ENCODE measurements at places on chromosomes 2 and 18.

DNA sequence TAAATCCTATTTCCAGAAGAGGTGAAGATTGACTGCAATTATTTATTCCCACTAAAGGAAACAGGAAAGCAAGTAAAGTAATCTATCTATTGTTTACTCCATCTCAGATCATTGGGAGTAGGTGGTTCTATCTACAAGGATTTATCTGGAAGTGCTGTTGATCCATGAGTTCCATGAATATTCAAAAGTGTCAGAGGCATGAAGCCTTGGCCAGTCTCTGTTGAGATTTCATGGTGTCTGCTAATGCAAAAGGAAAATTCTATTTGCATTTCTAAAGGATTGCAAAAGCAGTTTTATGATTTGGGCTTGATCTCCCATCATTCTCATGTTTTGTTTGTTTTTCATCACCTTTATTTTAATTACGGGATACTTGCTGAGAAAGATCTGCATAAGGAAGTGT is 102.4 kb upstream of the ST6GAL2 start:
- H3K27me3 ChIP-seq, result no peaks in the 10 kb centered on the region
- H3K27ac ChIP-seq, result no peak overlapping the region
- no peaks in the 10 kb centered on the region for H3K36me3 ChIP-seq
- H3K4me1 ChIP-seq, result no peaks in the 10 kb centered on the region
- H3K4me3 ChIP-seq, result no peak overlapping the region
- DNase-seq, result no peak

DNA sequence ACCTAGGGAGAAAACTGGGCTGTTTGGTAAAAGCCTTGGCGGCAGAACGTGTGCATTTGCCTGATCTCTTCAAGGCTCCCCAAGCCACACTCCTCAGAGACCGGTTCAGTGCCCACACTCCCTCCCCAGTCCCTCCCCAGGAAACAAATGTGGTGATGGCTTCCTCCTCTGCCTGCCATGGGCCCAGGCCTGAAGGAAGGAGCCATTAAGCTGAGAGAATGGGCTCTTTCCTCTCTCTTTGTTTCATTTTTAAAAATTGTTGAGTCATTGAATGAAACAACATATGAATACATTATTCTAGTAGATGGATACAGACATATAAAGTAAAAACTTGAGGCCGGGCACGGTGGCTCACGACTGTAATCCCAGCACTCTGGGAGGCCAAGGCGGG is 50.6 kb upstream of the YWHAQ start:
- DNase-seq, result no peak
- H3K27ac ChIP-seq, result no peak overlapping the region
- no peak overlapping the region for H3K4me3 ChIP-seq
- H3K4me1 ChIP-seq, result no peaks in the 10 kb centered on the region
- no peaks in the 10 kb centered on the region for H3K27me3 ChIP-seq

GRCh38 chr2:162926501-162926900 is 87.9 kb upstream of the KCNH7 start:
- no peak overlapping the region for H3K4me3 ChIP-seq
- H3K4me1 ChIP-seq, result no peaks in the 10 kb centered on the region
- H3K36me3 ChIP-seq, result no peaks in the 10 kb centered on the region
- H3K27me3 ChIP-seq, result no peaks in the 10 kb centered on the region

DNA sequence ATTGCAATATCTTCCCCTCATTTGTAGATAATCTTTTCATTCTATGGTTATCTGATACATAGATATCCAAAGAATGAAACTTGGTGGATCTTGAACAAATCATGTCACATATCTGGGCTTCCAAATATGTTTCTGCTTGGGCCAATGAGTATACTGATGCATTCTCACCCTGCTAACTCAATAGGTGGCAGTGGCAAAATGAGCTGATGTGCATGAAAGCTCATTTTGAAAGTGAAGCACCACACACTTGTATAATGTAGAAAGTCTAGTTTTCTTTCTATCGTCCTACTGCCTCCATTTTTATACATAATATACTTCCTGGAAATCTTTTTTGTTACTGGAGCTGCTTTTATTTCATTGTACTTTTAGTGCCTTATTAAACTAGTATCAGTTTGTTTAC is 208.2 kb downstream of the PRKCE start:
- DNase-seq, result no peak
- no peaks in the 10 kb centered on the region for H3K27me3 ChIP-seq
- H3K4me3 ChIP-seq, result no peak overlapping the region
- H3K36me3 ChIP-seq, result no peaks in the 10 kb centered on the region
- peak overlapping the region; percentile 71 for H3K27ac ChIP-seq

DNA sequence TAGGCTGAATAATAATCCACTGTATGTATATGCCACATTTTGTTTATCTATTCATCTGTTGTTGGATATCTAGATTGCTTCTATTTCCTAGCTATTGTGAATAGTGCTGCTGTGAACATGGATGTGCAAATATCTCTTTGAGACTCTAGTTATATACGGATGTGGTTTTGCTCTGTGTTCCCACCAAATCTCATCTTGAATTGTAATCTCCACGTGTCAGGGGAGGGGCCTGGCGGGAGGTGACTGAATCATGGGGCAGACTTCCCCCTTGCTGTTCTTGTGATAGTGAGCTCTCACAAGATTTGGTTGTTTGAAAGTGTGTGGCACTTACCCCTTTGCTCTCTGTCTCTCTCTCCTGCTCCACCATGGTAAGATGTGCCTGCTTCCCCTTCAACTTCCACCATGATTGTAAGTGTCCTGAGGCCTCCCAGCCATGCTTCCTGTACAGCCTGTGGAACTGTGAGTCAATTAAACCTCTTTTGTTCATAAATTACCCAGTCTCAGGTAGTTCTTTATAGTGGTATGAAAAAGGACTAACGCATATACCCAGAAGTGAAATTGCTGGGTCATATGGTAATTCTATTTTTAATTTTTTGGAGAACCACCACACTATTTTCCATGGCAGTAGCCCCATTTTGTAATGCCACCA is 86.1 kb upstream of the UPP2 start:
- no peaks in the 10 kb centered on the region for H3K36me3 ChIP-seq
- DNase-seq, result no peak
- no peaks in the 10 kb centered on the region for H3K27me3 ChIP-seq

- no peaks in the 10 kb centered on the region for H3K4me1 ChIP-seq
- no peak overlapping the region for H3K4me3 ChIP-seq
- DNase-seq, result no peak
- no peaks in the 10 kb centered on the region for H3K36me3 ChIP-seq
- H3K27me3 ChIP-seq, result no peaks in the 10 kb centered on the region
These were observed 292.9 kb downstream of the XIRP2 start for GRCh38 chr2:167181134-167181533.

GRCh38 chr2:177289824-177290628 is 25.5 kb upstream of the NFE2L2 start:
- H3K4me1 ChIP-seq, result no peaks in the 10 kb centered on the region
- DNase-seq, result no peak
- H3K36me3 ChIP-seq, result no peaks in the 10 kb centered on the region
- no peak overlapping the region for H3K4me3 ChIP-seq

DNA sequence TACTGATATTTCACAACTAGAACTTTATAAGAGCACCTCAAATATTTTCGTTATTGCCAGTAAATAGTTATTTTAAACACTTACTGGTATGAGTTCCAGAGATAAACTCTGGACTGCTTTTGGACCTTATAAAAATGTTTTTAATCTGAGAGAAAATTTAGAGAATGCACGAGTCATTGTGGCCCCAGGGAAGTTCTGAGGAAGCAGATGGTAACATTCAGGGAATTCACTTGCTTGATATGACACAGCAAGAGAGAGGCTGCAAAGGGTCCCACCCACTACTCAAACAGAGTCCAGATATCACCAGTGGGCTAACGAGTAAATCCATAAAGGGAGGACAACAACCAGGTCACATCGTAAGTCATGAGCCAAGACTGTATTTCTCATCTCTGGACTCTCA is 526.8 kb downstream of the TDRD15 start:
- DNase-seq, result no peak
- no peaks in the 10 kb centered on the region for H3K27me3 ChIP-seq
- no peak overlapping the region for H3K4me3 ChIP-seq
- no peaks in the 10 kb centered on the region for H3K36me3 ChIP-seq
- H3K27ac ChIP-seq, result no peak overlapping the region
- H3K4me1 ChIP-seq, result no peaks in the 10 kb centered on the region

GRCh38 chr2:83630351-83630750 is 828.7 kb downstream of the SUCLG1 start:
- no peaks in the 10 kb centered on the region for H3K4me1 ChIP-seq
- H3K4me3 ChIP-seq, result no peak overlapping the region
- DNase-seq, result no peak
- H3K27ac ChIP-seq, result no peak overlapping the region
- H3K36me3 ChIP-seq, result no peaks in the 10 kb centered on the region
- no peaks in the 10 kb centered on the region for H3K27me3 ChIP-seq

DNA sequence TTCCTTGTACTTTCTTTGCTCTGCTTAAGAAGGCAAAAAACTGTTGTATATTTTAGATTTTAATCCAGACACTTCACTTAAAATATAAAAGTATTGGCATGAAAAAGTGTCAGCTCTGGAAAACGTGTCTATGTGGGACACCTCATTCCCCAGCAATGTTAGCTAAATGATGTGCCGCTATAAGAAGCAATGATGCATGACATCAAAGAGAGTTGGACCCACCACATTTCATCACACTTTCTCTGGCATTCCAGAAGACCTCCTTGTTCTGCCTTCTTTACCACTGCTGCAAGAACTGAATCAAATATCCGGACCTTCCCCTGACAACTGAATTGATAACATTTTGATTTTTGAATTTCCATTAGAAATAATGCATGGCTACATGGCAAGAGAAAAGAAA is 242.4 kb upstream of the TANK start:
- no peak overlapping the region for H3K4me3 ChIP-seq
- no peaks in the 10 kb centered on the region for H3K36me3 ChIP-seq
- H3K27ac ChIP-seq, result no peak overlapping the region
- no peaks in the 10 kb centered on the region for H3K4me1 ChIP-seq
- no peak for DNase-seq
- no peaks in the 10 kb centered on the region for H3K27me3 ChIP-seq

DNA sequence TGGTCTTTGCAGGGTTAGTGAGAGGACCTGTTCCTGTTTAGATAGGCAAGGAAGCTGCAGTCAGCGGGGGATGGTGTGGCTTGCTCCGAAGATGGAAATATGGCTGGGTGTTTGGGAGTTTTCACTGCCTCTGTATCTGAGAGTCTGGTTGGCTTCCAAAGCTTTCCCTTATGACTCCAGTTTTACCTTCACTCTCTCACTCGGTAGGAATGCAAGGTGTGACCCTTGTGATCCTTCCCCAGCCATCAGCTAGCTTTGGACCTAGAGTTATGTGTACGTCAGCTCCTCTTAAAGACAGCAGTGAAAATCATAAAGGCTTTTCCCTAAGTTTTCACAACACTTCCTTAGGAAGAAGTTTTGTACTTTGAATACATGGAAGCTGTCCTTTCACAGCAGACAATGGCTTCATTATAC is 35.5 kb upstream of the TMEM87B start:
- H3K4me1 ChIP-seq, result no peaks in the 10 kb centered on the region
- no peak for DNase-seq
- H3K27me3 ChIP-seq, result no peaks in the 10 kb centered on the region
- H3K36me3 ChIP-seq, result no peaks in the 10 kb centered on the region
- no peak overlapping the region for H3K4me3 ChIP-seq

- peak overlapping the region; percentile 29 for H3K27ac ChIP-seq
- no peak overlapping the region for H3K4me3 ChIP-seq
- no peaks in the 10 kb centered on the region for H3K4me1 ChIP-seq
- H3K36me3 ChIP-seq, result no peaks in the 10 kb centered on the region
These were observed 286.3 kb upstream of the FN1 start for GRCh38 chr2:215722125-215722524.

DNA sequence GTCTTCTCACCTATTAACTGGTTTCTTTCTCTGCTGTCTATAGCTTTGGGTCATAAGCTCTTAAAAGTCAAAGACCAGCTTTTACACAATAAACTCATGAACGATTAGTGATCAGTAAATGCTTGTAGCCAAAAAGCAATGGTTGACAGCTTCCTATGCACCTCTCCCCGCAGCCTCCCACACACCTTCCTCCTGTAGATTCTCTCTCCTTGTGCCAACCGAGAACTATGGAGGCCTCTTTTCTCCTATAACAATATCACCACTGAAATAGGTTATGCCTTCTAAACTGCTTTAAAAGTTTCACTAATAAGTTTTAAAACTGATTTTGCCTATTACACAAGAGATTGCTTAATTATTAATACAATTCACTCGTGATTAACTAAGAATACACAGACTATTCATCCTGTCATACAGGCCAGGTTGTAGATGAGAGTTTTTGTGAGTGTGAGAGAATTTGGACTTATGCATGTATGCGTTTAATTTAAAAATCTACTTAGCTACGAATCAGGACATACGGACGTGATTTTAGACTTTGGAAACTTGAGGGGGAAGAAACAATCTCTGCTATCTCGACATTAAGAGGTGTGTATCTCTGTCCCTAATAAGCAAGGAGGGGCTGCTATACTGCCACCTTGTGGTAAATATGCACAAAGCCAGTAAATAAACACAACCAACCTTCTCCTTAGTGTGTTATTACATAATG is 229.1 kb upstream of the RBBP8 start:
- H3K27ac ChIP-seq, result peak overlapping the region; percentile 26
- no peaks in the 10 kb centered on the region for H3K27me3 ChIP-seq
- peaks cover 7% of the 10 kb centered on the region for H3K4me1 ChIP-seq
- no peak for DNase-seq

- peak; percentile 68 for DNase-seq
- H3K27ac ChIP-seq, result peak overlapping the region; percentile 42
- H3K27me3 ChIP-seq, result no peaks in the 10 kb centered on the region
- no peaks in the 10 kb centered on the region for H3K4me1 ChIP-seq
These were observed 26.7 kb downstream of the POLR1A start for GRCh38 chr2:86078774-86079545.

DNA sequence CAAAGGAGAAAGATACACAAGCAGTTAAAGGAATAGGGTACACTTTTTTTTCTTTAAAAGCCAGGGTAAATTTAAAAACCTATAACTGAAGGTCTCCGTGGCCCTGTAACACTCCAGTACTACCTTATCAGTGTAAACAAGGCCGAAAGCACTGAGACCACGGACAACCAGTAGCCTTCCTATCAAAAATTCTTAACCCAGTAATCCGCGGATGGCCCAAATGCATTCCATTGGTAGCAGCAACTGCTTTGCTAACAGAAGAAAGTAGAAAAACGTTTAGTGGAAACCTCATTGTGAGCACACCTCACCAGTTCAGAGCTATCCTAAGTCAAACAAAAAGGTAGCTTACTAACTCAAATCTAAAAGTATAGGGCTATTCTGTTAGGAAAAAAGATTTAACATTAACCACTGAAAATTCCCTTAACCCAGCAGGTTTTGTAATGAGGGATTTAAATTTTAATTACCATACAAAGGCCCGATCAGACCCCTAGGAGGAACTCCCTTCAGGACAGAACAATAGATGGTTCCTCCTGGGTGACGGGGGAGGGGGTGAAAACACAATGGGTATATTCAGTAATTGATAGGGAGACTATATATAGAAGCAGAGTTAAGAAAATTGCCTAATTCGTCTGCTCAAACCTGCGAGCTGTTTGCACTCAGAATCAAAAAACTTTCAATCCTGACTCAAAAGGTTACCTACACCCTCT is 50.8 kb upstream of the CWC22 start:
- no peaks in the 10 kb centered on the region for H3K27me3 ChIP-seq
- no peaks in the 10 kb centered on the region for H3K36me3 ChIP-seq
- H3K27ac ChIP-seq, result no peak overlapping the region
- no peak for DNase-seq

All from uterus (tissue), 4 donors.